ENCODE measurements at places on chromosomes 2 and 18.

DNA sequence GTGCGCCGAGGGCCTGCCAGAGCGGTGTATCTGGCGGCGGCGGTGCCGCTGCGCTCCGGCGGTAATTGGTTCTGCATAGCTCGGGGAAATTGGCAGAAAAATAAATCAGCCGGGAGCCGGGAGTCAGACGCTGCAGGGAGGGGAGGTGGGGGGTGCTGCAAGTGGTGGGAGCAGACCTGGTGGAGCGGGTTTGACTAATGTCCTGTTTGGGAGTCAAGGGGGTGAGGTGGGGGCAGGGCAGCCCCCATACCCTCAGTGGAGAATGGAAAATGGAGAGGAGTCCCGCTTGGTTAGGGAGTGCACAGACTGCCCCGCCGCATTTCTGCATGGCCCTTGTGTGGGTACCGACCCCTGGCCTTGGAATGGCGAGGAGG lies 107.3 kb downstream of the DYSF start:
- no peak for DNase-seq

GRCh38 chr2:101500180-101500579 lies 25.3 kb upstream of the RFX8 start:
- DNase-seq: no peak

GRCh38 chr2:105418522-105418921 lies 19.7 kb upstream of the FHL2 start:
- DNase-seq: no peak

DNA sequence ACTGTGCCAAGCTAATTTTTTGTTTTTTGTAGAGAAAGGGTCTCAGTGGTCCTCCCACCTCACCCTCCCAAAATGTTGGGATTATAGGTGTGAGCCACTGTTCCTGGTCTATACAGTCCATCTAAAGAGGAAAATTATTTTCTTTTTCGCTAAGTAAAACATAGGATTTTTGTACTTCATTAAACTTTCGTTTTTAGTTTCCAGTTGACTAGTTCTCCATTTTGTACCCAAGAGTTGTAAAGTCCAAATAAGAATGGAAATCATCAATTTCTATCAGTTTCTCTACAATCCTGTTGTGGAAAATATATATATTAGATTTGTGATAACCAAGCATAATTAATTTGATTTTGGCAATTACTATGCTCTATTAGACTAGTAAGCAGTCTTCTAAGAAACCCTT lies 156.4 kb downstream of the BABAM2 start:
- no peak for DNase-seq

DNA sequence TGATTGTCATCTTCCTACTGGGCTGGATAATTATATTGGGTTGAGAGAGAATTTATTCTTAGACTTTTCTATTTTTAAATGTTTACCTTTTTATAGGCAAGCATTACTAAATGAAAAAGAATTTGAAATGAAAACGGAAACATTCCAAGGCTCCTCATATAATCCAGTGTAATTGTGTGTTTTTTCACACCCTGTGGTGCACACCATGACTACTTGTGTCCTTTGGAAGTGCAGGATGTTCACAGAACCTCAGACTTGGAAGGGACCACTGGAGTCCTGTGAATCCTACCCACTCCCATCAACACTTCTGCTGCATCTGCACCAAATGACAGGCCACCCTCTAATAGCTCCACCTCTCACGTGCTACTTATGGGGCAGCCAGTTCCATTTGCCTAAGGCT lies 48.0 kb downstream of the NAT8 start:
- DNase-seq: no peak

DNA sequence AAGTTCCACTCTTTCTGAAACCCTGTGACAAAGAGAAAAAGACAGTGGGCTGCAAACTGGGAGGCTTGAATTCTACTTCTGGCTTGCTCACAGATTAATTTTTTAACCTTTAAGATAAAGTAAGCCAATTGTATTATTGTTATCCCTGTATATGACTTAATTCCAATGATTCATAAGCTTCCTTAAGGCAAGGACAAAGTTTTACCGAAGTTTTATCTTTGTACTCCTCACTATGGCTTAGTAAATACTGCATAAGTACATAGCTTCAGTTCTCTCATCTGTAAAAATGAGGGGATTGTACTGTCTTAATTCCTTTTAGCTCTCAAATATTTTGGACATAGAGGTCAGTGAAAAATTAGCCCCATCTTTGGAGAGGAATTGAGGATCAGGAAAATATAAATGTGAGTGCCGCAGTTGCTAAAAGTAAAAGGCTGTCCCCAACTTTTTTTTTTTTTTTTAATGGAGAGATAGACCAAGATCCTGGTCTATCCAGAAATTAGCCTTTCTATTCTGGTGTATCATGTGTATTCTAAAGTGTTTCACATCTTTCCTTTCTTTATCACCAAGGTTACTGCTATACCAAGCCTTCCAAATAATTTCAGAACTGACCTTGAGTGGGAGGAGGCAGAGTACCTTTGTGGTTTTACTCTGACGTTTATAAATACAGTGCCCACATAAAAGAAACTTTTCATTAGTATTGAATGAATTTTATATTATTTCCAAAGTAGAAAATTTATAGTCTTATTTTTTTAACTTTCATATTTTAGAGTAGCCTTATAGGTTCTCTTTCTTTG lies 13.3 kb downstream of the RELCH start:
- no peak for DNase-seq
